H4 (cell line): ENCODE measurements at places on chromosomes 6 and 20.

GRCh38 chr6:109013656-109014305 lies 80.9 kb downstream of the SESN1 start:
- DNase-seq = no peak

DNA sequence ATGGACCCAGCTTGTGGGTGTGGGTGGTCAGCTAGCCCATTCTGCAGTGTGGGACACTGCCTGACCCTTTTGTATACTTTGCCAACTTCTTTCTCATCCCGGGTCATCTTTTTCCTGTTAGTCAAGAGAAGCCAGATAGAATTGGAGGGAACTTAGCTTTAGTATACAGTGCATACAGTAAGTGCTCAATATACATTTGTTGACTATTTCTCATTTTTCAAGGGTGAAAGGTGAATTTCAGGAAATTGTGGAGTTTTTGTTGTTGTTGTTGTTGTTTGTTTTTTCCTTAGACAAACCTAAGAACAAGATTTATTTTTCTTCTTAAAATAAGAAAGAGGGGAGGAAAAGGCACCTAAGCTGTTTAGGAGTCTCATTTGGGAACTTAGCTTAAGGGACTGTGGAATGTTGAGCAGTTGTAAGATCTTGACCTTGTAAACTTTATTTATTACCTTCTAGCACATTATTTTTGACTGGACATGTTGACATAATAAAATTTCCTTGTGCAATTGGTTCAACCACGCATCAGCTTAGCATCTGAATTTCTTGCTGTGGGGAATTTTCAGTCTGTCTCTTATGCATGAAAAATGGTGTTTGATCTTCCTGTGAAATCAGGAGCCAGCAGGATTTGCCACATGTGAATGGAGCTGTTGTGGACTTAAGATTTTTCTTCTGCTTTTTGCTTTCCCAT lies 113.6 kb downstream of the ARID1B start:
- no peak for DNase-seq

GRCh38 chr6:41289815-41290214 lies 3.3 kb upstream of the TREM1 start:
- no peak for DNase-seq

DNA sequence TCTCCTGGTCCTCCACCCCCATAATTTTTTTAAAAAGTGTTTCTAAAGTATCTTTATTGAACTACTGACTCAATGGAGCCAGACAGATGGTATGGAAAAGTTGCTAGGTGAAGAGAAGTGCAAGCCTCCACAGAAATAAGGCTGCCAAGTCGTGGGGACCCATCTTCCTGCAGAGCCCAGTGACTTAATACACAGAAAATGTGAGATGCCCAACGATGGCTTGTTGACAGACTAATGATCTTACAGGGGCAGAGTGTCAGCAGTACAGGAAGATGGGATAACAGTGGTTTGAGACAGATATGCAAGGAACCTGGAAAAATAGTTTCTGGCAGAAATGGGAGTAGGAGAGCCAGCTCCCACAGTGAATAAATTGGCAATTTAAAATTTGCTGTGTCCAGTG lies 43.3 kb downstream of the FYN start:
- DNase-seq = no peak

DNA sequence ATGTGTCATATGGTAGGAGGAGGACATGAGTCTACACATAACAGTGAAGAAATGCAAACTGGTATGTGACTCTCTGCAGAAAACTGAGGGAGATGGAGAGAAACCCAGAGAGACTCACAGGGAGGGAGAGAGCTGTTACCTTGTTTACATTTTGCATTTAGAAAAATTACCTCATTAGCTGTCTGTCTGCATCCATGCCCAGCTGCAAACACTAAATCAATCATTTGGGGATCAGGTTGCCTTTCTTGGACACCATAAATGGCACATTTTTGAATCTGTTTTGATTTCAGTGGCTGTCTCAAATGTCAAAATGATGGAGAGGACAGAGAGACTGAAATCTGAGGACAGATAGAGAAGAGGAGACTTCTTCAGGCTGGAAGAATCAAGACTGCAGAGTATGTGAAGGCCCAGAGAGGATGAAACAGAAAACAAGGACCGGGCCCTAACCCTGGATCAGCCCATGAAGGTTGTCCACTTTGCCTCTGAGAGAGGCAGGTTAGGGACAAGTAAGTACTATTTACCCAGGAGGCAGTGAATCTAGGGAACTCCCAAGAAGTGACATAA lies 92.2 kb downstream of the UNC5CL start:
- no peak for DNase-seq

DNA sequence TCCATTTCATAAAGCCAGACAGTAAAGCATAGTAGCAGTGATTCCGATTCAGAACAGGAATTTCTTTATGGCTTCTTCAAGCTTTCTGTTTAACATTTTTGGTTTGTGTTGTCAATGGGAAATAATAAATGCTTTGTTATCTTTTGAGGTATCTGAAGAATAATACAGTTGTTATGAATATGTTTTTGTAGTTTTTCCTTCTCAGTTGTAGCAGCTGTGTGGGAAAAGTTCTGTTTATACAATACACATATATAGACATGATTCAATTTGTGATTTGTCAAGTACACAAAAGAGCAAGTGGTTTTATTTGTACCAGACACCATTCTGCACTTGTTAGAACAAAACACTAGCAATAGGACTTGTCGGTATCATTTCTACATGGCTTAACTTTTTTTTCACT lies 96.6 kb downstream of the CDYL start:
- DNase-seq = no peak

DNA sequence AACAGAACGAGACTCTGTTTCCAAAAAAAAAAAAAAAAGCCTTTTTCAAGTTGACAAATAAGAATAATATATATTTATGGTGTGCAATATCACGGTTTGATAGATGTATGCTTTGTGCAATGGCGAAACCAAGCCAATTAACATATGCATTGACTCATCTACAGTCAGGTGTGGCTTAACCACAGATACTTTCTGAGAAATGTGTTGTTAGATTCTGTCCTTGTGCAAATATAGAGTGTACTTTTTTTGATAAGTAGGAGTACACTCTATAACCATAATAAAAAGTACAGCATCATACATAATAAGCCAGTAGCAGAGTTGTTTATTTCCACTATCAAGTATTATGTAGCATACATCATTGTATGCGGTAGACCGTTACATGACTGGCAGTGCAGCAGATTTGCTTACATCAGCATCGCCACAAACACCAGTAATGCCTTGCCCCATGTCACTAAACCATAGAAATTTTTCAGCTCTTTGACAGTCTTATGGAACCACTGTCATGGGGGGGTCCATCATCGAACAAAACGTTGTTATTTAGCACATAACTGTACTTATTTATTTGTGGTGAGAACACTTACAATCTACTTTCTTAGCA lies 59.2 kb downstream of the TMEM170B start:
- DNase-seq = no peak

DNA sequence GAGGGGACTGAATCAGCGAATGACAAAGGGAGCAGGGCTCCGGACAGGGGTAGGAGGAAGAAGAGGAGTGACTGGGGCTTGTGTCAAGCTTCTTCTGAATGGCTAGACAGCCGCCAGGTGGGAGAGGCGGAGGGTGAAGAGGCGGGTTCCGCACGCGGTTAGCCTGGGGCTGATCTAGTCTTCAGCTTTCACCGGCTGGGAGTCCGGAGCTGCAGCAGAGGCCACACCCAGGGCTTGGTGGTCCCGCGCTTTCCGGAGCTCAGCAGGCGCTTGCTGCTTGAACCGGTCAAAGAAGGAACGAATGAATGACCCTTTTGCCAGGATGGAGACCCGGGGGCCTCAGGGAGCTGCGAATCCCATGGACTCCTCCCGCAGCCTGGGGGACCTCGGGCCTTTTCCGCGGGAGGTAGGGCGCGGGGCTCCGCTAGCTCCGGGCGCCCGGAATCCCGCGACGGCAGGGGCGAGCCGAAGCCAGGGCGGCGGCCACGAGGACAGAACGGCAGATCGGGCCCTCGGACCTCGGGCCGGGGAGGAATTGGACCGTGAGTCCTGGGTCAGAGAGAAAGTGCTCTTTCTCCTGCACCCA lies at the start of gene C6orf141:
Gene C6orf141 (plus strand): TSS at position 177 of the 586 bp plus-strand sequence. CDS start 125 bp downstream, at position 302.
- no peak for DNase-seq
